ENCODE measurements at places on chromosomes 1 and 21.

- DNase-seq: no peak
These were observed 228.2 kb upstream of the KCNK2 start for GRCh38 chr1:214854126-214854875.

DNA sequence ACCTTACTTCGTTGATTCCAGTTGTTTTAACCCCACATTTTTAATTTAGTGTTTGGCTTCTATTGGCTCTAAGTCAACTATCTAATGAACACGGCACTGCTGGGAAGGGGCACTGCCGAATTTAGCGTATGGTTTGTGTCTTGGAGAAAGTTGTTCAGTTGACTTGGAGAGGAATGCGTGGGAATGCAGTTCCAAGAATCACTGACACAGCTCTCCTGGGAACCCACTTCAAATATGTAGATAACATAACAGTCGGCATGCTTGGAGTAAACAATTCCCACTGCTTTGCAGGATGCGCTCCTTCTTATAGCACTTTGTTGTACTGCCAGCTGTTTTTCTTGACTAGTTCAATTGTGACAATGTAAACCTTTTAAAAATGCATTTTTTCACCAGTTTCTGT lies 104.3 kb downstream of the RYR2 start:
- no peak for DNase-seq

DNA sequence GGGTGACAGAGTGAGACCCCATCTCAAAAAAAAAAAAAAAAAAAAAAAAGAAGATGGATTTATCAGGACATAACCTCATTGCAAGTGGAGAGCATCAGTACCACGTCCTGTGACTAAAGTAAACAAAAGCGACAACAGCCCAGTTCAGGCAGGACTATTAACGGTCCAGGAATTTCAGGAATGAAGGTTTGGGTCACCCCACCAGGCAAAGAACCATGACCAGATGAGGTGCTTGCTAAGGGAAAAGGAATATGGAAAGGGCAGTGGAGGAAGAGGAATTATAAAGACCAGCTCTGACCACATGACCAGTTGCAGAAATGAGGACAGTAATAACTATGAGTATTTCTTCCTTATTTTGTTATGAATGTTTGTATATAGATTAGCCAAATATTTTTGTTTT lies 35.4 kb upstream of the EIF4G3 start:
- no peak for DNase-seq

DNA sequence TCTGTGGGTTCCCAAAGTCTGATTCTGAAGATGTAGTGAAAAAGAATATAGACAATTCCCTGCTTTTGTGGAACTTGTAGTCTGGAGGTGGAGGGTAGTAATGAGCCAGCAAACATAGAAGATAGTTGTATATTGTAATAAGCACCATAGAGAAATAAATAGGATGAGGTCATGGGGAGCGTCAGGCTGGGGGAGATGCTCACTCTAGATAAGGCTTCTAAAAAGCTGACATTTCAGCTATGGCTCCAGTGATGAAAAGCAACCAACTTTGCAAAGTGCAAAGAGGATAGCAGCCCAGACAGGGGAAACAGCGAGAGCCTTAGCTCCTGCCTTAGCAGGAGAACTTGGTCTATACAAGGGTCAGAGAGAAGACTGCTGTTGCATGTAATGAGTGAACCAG lies 98.0 kb upstream of the RALGPS2 start:
- no peak for DNase-seq

GRCh38 chr1:228990906-228991569 lies 255.8 kb downstream of the RHOU start:
- DNase-seq: no peak

DNA sequence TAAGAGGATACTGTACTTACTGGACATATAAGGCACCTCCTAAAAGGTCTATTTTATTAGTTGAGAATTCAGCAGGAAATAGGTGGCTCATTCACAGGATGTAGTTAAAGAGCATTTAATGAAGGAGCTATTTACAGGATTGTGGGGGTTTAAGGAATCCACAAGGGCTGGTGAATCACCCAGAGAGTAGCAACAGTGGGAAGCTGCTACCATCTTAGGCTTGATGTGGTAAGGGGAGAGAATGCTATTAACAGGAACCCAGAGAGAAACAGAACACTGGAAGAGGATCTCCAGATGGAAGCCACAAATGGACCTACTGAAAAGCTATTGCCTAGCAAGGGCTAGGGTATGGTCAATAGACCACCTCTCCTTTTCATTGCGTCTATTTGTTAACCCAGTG lies 52.0 kb upstream of the COL11A1 start:
- no peak for DNase-seq

DNA sequence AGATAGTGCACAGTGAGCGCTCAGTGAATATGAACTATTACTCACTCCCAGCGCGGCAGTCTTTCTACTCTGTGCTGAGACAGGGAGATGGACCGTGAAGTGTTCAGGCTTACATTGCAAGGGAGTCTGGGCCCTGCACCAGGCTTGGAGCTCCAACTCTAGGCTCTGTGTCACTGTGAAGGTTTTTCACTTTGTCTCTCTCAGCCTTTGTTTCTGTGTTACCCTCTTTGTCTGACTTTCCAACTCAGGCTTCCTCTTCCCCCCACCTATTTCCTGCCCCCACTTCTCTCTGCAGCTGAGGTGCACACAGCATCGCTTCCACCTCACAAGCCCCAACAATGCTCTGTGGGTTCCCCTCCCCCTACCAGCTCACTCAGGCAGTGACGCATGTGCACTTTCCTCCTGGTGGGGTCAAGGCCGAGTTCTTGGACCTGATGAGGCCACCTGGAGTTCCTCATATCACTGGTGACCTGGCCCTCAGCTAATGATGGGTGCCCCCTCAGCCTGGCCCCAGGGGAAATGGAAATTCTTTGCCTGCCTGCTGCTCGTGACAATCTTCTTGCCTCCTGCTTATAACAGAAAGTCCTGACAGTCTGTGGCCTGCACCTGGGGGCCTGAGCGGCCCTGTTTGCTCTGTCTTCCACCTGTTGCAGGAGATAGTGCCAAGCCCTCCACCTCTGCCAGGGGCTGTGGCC lies 1.1 kb upstream of the LCK start:
- no peak for DNase-seq

- DNase-seq: no peak
These were observed 20.7 kb downstream of the PDIK1L start for GRCh38 chr1:26132128-26132833.

- DNase-seq: no peak
These were observed 367.4 kb upstream of the NR5A2 start for GRCh38 chr1:199660071-199660470.

DNA sequence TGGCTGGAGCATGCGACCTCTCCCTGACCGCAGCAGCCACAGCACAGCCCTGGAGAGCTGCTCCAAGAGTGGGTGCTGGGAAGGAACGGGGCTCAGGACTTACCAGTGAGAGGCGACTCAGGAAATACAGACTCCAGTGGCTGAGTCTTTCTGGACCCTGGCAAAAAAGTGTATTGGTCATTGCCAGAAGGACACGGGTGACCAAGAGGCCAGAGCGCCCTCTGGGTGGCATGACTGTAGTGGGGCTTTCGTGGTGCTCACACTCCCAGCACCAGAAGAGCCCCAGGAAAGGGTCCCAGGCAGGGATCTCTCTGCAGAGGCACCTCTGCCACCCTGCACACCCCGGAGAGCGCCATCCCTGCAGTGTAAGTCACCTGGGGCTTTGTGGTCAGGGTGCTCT lies 8.9 kb upstream of the PRDM16 start:
- DNase-seq: no peak

DNA sequence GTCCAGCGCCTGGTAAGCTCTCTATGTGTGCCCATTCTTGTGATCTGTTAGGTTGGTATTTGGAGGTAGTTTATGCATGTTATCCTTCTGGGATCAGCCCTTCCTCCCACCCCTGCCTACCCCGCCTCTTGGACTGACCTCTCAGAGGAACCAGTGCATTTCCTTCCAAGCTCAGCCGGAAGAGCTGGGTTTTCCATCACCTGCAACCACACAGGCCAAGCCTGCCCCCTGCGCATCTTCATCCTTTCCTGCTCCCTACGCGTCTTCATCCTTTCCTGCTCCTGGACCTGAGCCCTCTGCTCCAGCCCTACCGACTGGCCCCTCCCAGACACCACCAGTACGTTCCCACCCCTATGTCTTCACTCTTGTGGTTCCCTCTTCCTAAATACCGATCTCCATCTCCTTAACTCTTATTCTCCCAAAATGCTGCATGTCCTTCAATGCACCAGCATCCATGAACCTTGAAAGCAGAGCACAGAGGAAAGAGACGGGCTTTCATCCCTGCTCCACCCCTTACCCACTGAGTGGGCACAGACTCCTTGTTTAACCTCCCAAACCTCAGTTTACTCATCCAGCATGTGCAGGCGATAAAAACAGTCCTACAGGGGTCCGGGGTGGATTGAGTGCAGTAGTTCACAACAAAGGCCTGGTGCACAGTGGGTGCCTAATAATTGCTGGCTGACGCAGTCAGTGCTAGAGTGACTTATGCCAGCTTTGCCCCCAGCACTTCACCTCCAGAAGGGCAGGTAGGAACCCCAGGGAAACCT lies 526.3 kb downstream of the MATN1 start:
- no peak for DNase-seq

- no peak for DNase-seq
These were observed 216.3 kb downstream of the KIF26B start for GRCh38 chr1:245370905-245371581.

- DNase-seq: no peak
These were observed 75.4 kb downstream of the APP start for GRCh38 chr21:26095131-26095530.

- DNase-seq: no peak
These were observed 33.3 kb upstream of the TENT5C start for GRCh38 chr1:117572546-117572945.

GRCh38 chr21:29170944-29171343 lies 40.5 kb downstream of the MAP3K7CL start:
- DNase-seq: no peak

GRCh38 chr1:211082824-211083223 lies 51.1 kb downstream of the KCNH1 start:
- no peak for DNase-seq

- no peak for DNase-seq
These were observed 1.1 kb upstream of the MAP7D1 start for GRCh38 chr1:36154765-36155407.

DNA sequence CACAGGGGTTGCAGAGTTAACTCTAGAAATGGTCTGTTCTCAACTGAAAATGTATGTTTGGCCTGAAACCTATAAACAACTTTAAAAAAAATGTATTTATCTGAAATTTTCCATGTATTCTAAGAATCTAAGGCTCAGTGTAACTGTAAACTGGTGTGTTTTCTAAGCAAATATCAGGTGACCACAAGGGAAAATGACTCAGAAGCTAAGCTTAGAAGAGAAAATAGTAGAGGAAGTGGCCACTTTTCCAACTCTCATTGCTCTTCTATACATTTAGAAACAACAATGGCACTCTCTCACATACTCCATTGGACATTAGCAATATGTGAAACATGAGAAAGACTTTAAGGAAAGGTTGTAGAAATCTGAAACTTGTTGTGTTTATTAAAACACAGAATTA lies 7.5 kb downstream of the TNFSF18 start:
- DNase-seq: no peak

DNA sequence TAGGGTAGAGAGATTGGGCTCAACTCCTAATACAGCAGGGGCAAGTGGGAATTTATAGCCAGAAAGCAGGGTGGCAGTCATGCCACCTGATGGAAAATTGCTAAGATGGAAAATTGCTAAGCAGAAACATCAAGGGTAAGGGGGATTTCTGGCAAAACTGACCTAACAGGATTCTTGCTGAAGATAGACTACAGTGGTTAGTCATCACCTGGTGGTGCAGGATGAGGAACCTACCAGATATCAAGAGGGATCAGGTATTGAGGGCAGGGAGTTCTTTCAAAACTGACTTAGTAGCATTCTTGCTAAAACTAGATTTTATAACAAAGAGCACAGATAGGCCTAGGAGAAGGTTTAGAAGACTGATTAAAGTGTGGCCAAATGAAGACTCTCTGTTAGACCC lies 292.9 kb downstream of the PLPP3 start:
- no peak for DNase-seq

DNA sequence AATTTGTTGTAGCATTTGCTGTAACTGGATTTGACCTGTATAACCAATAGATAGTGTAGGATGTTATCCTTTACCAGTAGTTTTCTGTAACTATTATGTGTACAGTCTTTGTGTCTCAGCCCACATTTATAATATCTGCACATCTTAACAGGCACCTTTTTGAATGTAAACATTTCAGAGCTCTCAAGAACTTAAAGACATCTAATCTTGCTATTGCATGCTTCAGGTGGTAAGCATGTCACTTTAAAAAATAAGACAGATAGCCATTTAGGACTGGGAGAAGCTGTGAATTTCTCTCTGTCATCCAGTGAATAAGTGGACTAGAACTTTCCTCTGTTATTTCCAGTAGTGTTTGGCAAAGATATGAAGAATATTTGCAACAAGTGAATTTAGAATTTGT lies 22.6 kb upstream of the GPR52 start:
- no peak for DNase-seq

DNA sequence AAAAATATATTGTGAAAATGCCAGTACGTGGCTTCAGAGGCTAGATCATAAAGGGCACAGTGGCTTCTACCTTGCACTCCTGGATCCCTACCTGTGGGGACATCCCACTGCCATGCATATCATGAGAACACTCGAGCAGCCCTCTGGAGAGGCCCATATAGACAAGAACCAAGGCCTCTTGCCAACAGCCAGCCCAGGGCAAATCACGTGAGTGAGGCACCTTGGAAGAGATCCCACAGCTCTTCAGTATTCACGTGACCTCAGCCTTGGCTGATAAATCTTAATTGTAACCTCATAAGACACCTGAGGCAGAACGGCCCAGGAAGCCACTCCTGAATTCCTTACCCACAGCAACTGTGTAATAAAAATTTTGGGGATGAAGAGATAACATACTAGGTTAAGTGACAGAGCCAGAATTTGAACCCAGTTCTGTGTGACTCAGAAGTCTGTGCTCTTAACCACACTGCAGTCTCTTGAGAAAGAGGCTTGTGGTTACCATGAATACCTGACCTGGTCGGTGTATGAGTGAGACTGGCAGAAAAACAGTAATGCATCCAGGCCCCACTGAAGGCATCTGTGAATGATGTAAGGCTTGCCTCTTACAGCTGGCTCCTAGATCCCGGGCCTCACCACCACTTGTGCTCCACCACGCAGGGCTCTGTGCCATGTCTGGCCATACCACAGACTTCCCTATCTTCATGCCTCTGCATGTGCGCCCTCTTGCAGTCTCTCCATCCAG lies 6.9 kb upstream of the A3GALT2 start:
- peak; percentile 95 for DNase-seq

DNA sequence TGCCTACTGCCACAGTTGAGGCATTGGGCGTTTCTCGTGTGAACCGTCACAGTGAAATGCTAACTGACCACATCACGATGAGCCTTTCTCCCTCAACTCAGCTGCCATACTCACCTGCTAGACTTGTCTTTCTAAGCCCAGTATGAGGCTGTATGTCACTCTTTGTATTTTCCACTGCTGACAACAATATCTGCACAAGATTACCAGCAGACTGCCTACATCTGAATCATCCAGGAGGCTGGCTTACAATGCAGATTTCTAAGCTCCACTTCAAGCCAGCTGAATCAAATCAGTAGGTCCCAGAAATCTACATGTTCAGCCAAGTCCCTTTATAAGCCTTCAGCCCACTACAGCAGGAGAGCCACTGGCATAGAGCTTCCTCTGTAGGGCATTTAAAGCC lies 355.0 kb upstream of the DUSP10 start:
- peak; percentile 37 for DNase-seq

- DNase-seq: no peak
These were observed 1030.9 kb downstream of the AMY1C start for GRCh38 chr1:104780470-104781078.

GRCh38 chr1:175520186-175520585 lies 223.2 kb downstream of the TNR start:
- no peak for DNase-seq

Data from epithelial cell of prostate (primary cell).